ENCODE measurements at places on chromosomes 5 and 9.

DNA sequence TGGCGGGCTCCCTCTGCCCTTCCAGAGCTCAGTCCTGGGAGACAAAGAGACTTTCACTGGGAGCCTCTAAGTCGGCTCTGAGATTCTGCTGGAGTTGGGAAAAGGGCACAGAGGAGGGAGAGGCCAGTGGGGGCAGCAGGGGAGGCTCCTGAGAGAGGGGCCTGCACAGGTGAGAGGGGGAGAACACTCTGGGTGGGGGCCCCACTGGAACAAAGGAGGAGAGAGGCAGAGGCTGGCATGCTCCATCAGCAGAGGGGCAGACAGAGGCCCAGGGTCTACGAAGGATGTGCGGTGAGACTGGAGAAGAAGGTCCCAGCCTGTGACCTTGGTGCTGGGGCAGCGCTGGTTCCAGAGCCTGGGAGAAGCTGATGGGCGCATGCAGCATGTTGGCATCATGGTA lies 8.9 kb downstream of the TCF7 start:
- H3K4me1 ChIP-seq: peaks cover 91% of the 10 kb centered on the region
- H3K27me3 ChIP-seq: no peaks in the 10 kb centered on the region
- DNase-seq: no peak

DNA sequence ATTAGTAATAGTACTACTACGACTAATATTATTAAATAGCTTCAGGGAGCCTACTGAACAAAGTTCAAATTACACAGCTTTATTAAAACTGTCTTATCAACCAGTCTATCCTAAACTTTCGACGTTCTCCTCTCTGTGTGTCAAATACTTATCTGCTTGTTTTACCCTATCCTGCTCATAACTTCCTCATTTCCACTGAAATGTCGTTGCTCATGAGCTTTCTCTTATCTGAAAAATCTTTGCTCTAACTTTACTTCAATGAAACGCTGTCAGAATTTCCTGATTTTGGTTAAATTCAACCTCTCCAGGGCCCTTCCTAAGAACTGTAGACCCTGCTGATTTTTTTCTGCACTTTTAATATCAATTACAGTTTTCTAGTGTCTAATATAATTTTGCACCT lies 1431.0 kb upstream of the WWC1 start:
- H3K36me3 ChIP-seq: no peaks in the 10 kb centered on the region
- H3K27me3 ChIP-seq: no peaks in the 10 kb centered on the region
- H3K4me1 ChIP-seq: no peaks in the 10 kb centered on the region
- H3K27ac ChIP-seq: no peak overlapping the region

GRCh38 chr5:67255881-67256280 lies 59.3 kb upstream of the CD180 start:
- H3K36me3 ChIP-seq: no peaks in the 10 kb centered on the region
- DNase-seq: no peak
- H3K27ac ChIP-seq: no peak overlapping the region
- H3K4me3 ChIP-seq: no peak overlapping the region

DNA sequence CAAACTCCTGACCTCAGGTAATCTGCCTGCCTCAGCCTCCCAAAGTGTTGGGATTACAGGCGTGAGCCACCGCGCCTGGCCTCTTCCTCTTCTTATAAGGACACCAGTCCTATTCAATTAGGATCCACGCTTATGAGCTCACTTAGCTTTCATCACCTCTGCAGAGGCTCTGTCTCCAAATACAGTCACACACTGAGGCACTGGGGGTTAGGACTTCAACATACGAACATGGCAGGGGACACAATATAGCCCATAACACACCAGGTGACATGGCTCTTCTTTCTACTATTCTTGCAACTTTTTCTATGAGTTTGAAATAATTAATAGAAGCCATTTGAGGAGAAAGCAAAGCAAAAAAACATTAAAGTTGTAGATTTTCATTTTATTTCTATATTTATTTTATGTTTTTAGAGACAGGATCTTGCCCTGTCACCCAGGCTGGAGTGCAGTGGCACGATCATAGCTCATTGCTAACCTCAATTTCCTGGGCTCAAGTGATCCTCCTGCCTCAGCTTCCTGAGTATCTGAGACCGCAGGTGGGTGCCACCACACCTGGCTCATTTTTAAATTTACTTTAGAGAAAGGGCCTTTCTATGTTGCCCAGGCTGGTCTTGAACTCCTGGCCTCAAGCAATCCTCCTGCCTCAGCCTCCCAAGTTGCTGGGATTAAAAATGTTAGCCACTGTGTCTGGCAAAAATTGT lies 6.0 kb upstream of the PRRT1B start:
- H3K27me3 ChIP-seq: no peaks in the 10 kb centered on the region
- no peaks in the 10 kb centered on the region for H3K36me3 ChIP-seq
- peaks cover 15% of the 10 kb centered on the region for H3K4me1 ChIP-seq
- H3K27ac ChIP-seq: peak overlapping the region; percentile 77

DNA sequence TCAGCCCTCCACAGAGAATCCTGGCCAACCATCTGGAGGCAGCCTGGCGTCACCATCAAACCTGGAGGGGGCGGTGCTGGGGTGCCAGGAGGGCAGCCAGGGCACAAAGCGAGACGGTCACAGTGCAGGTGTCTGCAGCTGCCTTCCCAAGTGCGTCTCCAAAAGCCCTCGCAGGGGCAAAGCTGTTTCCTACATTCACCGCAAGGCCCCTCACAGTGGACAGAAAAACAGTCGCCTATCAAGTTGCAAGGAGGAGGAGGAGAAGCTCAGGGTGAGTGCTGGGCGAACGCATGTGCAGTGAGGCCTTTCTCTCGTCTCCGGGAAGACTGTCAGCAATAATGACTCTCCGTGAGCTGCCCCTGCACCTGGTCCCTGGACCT lies 18.0 kb upstream of the LHX3 start:
- DNase-seq: no peak
- peaks cover 18% of the 10 kb centered on the region for H3K4me1 ChIP-seq
- H3K36me3 ChIP-seq: peaks cover 5% of the 10 kb centered on the region
- no peak overlapping the region for H3K4me3 ChIP-seq
- no peaks in the 10 kb centered on the region for H3K27me3 ChIP-seq

DNA sequence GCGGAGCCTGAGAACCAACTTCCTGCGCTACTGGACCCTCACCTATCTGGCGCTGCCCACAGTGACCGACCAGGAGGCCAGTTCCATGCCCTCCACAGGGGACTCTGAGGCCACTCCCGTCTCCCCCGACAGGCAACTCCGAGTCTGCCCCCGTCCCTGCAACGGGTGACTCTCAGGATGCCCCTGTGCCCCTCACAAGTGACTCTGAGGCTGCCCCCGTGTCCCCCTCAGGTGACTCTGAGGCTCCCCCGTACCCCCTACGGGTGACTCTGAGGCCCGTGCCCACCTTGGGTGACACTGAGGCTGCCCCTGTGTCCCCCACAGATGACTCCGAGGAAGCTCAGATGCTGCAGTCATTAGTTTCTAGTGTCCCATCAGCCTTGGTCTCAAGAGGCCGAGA lies 25.1 kb downstream of the CEL start:
- no peaks in the 10 kb centered on the region for H3K4me1 ChIP-seq
- DNase-seq: no peak
- H3K4me3 ChIP-seq: no peak overlapping the region
- H3K27me3 ChIP-seq: no peaks in the 10 kb centered on the region
- peaks cover 3% of the 10 kb centered on the region for H3K36me3 ChIP-seq

DNA sequence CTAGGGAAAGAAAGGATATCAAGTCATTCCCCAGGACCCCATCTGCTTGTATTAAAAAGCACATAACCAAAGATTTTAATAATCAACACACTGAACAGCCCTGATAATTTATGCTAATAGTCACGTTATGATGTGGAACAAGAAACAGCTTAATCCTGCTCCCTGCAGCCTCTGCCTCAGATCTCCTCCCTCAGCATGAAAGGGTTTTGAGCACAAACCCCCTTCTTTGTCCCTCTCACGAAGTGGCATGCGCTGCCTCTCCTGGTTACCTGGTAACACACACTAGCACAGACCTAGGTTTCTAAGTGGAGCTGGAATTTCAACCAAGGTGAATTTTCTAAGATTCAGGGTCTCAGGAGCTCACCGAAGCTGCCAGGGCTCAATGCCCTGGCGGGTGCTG lies 5.1 kb downstream of the IGFBPL1 start:
- no peak overlapping the region for H3K4me3 ChIP-seq
- H3K4me1 ChIP-seq: peaks cover 3% of the 10 kb centered on the region
- H3K27ac ChIP-seq: no peak overlapping the region
- H3K36me3 ChIP-seq: no peaks in the 10 kb centered on the region
- H3K27me3 ChIP-seq: peaks cover 46% of the 10 kb centered on the region

DNA sequence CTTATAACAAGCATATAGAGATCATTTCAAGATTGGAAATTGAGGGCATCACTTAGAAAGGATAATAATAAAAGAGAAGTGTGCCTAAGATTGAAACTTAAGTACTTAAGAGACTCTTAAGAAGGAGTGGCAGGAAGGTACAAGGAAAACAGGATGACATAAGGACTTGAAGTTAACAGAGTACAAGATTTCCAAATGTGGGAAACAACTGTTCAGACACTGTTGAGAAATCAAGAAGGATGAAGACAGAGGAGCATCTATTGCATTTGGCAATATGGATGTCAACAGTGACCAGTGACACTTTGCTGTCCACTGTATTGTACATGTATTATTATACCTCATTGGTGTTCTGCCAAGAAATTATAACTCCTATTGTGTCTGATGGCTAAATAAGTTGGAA lies 157.8 kb upstream of the PTGER4 start:
- no peak overlapping the region for H3K4me3 ChIP-seq
- no peak overlapping the region for H3K27ac ChIP-seq
- no peaks in the 10 kb centered on the region for H3K27me3 ChIP-seq
- no peaks in the 10 kb centered on the region for H3K36me3 ChIP-seq
- H3K4me1 ChIP-seq: peaks cover 2% of the 10 kb centered on the region

DNA sequence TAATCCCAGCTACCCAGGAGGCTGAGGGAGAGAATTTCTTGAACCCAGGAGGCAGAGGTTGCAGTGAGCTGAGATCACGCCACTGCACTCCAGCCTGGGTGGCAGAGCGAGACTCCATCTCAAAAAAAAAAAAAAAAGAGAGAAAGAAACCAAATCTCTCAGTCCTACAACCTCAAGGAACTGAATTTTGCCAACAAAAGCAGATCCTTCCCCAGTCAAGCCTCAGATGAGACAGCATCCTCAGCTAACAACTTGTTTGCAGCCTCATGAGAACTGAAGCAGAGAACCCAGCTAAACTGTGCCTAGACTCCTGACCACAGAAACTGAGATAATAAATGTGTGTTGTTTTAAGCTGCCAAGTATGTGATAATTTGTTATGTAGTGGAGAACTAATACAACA lies 7.5 kb upstream of the IL6ST start:
- no peaks in the 10 kb centered on the region for H3K27me3 ChIP-seq
- no peak for DNase-seq
- H3K4me3 ChIP-seq: no peak overlapping the region
- no peaks in the 10 kb centered on the region for H3K36me3 ChIP-seq

DNA sequence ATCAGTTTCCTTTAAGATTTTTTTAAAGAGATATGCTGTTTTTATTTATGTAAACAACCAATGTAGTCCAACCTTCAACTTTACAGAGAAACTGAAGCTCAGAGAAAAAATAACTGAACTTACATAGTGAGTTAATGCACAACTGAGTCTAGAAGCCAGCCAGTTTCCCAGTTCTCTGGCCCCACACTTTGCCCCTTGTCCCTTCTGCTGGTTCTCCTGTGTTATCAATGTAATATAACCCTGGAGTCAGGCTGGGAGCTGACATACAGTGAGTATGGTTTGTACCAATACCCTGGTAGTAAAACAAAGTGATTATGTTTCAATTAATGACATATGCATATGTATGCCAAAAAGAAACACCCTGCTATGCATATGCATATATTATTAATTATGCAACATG lies 32.2 kb upstream of the GRIA1 start:
- H3K27ac ChIP-seq: no peak overlapping the region
- no peaks in the 10 kb centered on the region for H3K36me3 ChIP-seq
- H3K4me1 ChIP-seq: no peaks in the 10 kb centered on the region

DNA sequence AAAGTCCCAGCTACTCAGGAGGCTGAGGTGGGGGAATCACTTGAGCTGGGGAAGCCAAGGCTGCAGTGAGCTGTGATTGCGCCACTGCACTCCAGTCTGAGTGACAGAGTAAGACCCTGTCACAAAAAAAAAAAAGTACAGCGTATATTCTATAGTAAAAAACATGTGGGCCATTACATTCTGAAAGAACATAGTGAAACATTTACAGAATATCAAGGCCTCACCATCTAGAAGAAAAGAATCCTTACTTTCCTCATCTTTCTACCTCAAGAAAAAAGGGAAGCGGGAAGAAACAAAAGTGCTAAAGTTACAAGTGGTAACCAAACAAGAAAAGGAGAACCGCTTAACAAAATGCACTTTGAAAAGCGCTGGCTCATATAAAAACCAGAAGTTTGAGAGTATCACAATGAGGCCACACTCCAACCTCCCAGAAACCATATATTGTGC lies 5.7 kb upstream of the SYK start:
- no peaks in the 10 kb centered on the region for H3K36me3 ChIP-seq
- no peak overlapping the region for H3K27ac ChIP-seq
- H3K4me3 ChIP-seq: no peak overlapping the region

DNA sequence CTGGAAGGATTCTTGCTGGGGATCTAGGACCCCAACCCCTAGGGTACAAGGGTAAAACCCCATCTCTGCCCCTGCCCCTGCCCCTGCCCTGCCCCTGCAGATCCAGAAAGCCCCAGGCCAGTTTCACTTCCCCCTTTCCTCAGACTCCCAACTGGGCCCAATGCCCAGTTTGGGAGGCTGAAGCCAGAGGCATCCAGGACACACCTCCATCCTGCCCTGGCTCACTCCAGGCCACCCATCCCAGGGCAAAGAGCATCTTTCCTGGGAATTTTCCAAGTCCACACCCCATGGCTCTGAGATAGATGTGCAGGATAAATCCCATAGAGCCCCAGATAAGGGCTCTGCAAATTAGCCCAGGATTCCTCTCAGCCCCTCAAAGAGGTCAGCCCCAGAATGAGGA lies 17.4 kb downstream of the CNTFR start:
- H3K36me3 ChIP-seq: peaks cover 5% of the 10 kb centered on the region
- H3K27me3 ChIP-seq: peaks cover 68% of the 10 kb centered on the region
- no peaks in the 10 kb centered on the region for H3K4me1 ChIP-seq
- no peak overlapping the region for H3K27ac ChIP-seq

- H3K27me3 ChIP-seq: peaks cover 9% of the 10 kb centered on the region
- peak overlapping the region; percentile 76 for H3K4me3 ChIP-seq
- no peaks in the 10 kb centered on the region for H3K36me3 ChIP-seq
- H3K4me1 ChIP-seq: peaks cover 7% of the 10 kb centered on the region
Observed at GRCh38 chr5:77087484-77088261, 588 bp upstream of the ZBED3 start.

- H3K4me3 ChIP-seq: no peak overlapping the region
- no peaks in the 10 kb centered on the region for H3K27me3 ChIP-seq
- no peak overlapping the region for H3K27ac ChIP-seq
- H3K36me3 ChIP-seq: peaks cover 31% of the 10 kb centered on the region
- DNase-seq: no peak
Observed at GRCh38 chr5:115623658-115624057, 2.2 kb downstream of the TMED7 start.

- no peak overlapping the region for H3K4me3 ChIP-seq
- no peak overlapping the region for H3K27ac ChIP-seq
- no peaks in the 10 kb centered on the region for H3K4me1 ChIP-seq
- no peaks in the 10 kb centered on the region for H3K27me3 ChIP-seq
- DNase-seq: no peak
Observed at GRCh38 chr5:124454081-124454480, 292.4 kb downstream of the ZNF608 start.

- DNase-seq: no peak
- H3K4me3 ChIP-seq: no peak overlapping the region
- peaks cover 87% of the 10 kb centered on the region for H3K36me3 ChIP-seq
- H3K27ac ChIP-seq: no peak overlapping the region
- H3K4me1 ChIP-seq: peaks cover 9% of the 10 kb centered on the region
Observed at GRCh38 chr5:150023136-150023535, 22.6 kb downstream of the HMGXB3 start.

GRCh38 chr5:80246001-80246758 lies 9.7 kb downstream of the SERINC5 start:
- H3K27ac ChIP-seq: no peak overlapping the region
- peaks cover 28% of the 10 kb centered on the region for H3K4me1 ChIP-seq
- H3K36me3 ChIP-seq: peaks cover 8% of the 10 kb centered on the region
- H3K27me3 ChIP-seq: no peaks in the 10 kb centered on the region
